Ovary (tissue), 10 donors: ENCODE measurements at places on chromosomes 2 and 18.

DNA sequence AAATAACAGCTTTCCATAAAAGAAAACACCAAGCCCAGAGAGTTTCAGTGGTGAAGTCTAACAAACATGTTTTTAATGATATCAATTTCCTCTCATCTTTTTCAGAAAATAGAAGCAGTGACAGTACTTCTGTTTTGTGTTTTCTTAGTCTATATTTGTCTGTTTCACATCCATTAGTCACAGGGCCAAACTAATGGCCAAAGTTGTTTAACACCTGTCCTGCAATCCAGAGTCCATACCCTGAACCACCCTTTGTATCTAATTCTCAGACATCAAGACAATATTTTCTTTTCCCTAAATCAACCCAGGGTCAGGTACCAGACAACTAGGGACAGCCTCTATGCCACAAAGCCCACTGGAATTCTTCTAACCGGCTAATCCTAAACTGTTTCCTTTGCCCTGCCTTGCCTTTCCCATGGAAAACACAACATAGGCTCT lies 25.9 kb downstream of the TMSB10 start:
- no peak for DNase-seq

DNA sequence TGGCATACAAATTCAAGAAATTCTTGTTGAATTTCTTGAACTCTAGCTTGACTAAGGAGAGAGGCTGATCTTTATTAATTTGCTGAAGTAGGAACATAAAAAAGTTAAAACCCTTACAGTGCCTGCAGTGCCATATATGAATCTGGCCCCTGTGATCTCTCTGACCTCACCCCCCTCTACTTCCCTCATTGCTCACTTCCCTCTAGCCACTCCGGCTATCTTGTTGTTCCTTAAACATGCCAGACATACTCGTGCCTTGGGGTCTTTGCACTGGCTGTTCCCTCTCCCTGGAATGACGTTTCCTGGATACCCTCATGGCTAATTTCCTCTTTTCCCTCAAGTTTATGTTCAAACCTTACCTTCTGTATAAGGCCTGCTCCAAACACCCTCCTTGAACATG lies 246.3 kb upstream of the SIX2 start:
- DNase-seq: no peak

DNA sequence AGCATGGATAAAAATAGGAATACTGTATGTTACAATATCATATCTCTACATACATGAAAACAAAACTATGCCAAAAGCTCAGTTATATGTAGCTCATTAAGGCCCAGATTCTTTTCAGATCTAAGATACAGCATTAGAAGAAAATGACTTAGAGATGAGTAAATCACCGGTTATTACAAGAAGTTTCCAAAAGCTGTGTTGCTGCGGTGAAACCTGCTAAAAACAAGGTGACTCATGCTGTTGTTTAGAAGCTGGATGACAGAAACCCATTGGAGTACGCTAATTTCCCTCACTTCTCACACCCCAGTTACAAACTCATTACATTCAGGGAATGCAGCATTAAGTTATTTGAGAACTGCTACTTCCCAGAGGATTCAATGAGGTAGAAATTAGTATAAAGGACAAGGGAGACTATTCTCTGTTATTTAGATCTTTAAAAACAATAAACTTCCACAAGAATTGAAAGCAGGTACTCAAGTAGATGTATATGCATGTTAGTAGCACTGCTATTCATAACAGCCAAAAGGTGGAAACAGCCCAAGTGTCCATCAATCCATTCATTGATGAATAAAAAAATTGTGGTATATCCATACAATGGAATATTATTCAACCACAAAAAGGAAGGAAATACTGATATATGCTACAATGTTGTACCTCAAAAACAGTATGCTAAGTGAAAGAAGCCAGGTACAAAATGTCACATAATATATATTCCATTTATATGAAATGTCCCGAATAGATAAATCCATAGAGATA lies 32.6 kb downstream of the RBKS start:
- no peak for DNase-seq

DNA sequence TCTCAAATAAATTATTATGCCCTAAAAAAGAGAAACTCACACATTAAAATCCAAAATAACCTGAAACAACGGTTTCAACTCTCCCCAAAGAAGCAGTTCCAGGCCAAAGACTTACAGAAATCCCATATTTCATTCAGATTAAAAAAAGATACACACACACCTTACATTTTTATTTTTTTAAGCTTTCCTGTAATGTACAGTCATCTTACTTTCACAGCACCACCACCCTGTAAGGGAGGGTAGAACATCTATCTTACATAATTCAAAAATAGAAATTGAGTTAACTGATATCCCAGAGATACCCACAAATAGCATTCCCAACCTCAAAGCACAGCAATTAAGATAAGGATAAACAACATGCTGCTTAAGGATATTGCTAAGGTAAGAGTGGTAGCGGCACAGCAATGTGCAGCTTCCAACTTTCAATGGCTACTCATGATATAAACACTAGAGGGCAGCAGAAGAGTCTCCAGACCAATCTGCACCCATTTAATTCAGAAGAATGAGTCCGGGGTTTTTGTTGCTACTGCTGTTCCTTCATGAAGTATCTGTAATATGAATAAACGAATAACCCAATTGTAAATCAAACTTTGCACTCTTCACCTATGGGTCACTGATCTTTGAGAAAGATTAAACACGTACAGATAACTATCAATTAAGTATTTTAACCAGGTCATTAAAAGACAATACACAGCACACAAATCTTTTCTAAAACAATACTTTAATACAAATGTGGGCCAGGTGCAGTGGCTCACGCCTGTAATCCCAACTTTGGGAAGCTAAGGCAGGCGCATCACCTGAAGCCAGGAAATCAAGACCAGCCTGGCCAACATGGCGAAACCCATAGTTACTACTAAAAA lies 11.3 kb downstream of the GFPT1 start:
- DNase-seq: no peak

- DNase-seq: no peak
Observed at GRCh38 chr2:230903231-230904150, 21.6 kb downstream of the GPR55 start.
